ENCODE measurements at places on chromosomes 2 and 18.

GRCh38 chr2:241505086-241505780, 3.2 kb downstream of the STK25 start:
- no peak for DNase-seq

- no peak for DNase-seq
These were observed 127.8 kb upstream of the RGPD4 start for GRCh38 chr2:107698861-107699260.

DNA sequence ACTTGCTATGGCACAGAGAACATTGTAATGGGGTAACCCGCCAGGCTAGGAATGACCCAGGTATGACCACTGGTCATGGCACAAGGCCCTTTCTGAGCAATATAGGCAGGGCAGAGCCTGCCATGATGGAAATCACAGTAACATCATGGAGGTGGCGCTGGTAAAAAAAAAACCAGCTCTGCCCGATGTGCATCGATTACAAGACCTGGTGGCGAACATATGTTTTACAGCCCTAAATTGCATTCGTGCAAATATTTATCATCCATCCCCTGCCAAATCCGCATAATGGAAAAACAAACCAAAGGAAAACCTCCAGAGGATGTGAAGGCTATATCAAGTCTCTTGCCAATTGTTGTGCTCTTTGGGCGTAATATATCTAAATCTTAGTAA, 60.6 kb downstream of the SEMA4F start:
- DNase-seq: no peak

GRCh38 chr2:234932591-234933168, 19.1 kb upstream of the SH3BP4 start:
- DNase-seq: no peak

DNA sequence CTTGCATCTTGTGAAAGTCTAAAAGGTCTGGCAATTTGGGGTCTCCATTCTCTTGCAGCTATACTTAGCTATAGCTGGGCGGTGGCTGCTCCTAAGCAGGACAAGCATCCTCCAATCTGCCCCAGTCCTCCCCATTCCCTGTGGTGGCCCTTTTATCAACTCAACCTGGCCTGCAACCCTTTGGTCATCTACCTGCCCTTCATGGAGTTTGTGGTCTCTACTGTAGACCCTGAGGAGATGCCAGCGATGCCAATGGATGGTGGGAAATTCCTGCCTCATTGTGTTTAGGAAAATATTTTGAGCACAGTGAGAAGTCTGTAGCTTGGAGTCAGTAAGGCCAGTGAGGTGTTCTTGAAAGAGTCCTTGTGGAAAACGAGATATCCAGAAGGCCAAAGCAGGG, 143.4 kb downstream of the CAPN13 start:
- no peak for DNase-seq

GRCh38 chr2:160901613-160902012, 258.6 kb upstream of the TANK start:
- no peak for DNase-seq

DNA sequence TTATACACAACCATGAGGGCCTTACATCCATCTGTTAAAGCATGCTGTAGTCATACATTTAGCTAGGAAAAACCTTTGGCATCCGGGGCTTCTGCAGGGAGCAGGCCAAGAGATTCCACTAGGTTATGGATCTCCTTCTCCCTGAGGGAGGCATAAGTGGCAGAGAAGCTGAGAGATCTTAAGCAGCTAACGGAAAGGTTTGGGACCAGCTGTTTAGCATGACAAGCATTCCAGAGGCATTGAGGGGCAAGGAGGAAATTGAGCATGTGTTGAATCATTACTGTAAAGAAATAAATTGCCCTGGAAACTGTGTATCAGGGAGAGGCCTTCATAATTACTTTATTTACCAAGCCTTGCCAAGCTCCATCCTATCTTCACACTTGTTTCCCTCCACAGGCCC, 643.1 kb downstream of the CNTNAP5 start:
- no peak for DNase-seq

- DNase-seq: no peak
These were observed 93.3 kb downstream of the RNF144A start for GRCh38 chr2:7010391-7011054.

DNA sequence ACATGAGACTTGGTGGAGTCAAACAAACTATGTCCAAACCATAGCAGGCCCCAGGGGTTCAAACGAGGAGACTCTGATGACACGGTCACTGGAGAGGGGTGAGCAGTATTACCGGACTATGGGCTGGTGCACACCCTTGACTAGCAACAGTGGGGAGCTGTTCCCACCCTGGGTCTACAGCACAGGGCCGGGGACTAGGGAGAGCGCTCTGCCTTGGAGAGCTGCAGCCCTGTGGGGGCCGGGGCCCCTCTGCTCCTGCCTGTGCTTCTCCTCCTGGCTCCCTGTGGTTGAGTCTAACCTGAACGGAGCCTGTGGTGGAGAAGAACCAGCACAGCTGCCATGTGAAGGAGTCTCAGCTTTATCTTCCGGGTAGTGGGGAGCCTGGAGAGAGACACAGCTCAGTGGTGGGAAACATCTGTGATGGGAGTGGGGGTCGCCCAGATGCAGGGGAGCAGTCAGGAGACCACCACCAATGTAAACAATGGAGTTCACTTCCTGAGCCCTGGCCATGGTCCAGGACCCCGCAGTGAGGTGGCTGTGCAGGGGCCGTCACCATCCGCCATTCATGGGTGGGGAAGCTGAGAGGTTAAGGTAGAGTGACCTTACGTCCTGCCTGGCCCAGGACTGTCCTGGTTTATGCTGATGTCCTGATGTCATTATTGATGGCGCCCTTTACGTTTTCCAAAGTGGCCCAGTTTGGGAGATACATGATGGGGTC, 195.7 kb upstream of the TWIST2 start:
- DNase-seq: no peak

DNA sequence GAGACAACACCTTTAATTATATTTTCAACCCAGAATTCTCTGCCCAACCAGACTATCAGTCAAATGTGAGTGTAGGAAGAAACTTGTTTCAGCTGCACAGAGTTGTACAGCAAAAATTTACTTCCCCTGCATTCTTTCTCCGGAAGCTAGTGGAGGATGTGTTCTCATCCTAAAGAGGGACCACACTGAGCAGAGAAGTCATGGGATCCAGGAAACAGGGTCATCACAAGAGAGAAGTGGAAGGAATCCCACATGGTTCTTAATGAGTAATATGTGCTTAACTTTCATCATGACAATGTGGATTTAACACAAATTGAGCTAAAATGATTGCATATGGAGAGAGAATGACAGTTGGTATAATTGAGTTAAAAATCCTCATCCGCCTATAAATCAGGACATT, 78.2 kb downstream of the INPP4A start:
- no peak for DNase-seq

DNA sequence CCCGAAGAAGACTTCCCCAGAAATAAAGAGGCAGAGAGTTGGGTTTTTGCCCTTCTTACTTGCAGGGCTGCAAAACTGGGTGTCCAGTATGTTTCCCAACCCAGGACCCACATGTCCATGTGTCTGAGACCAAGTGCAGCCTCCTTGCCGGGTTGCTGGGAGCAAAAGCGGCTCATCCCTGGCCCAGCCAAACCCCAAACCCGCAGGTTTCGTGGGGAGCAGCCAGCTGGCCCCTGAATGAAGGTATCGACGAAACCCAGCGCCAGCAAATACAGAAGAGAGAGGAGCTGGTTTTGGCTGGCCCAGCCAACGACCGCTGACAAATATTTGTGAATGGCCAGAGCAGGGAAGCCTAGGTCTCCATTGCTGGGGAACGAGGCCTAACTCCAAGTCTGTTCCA, 197.1 kb downstream of the SMAD7 start:
- no peak for DNase-seq

DNA sequence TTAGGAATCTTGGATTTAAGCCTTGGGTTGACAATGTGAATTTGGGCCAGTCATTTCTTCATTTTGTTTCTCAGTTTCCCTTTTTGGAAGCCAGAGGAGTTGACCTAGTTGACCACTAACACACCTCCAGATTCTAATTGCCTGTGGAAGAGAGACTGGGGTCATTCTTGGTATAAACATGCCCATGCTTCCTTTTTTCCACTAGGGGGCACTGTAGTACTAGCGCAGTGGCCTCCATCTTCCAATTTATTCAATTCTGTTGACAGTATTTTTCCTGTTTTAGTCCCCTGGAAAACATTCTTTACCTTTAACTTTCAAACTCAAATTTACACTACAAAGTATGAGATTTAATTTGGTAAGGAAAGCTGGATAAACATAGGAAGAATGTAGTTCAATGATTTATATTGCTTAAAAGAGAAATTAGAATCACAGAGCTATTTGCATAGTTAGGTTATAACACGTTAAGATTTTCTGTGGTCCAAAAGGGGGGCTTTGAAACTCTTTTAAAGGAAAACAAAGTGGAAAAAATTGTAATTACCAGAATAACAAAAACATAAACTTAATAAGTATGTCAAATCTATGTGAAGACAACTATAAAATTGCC, 57.5 kb upstream of the AGPS start:
- DNase-seq: no peak

DNA sequence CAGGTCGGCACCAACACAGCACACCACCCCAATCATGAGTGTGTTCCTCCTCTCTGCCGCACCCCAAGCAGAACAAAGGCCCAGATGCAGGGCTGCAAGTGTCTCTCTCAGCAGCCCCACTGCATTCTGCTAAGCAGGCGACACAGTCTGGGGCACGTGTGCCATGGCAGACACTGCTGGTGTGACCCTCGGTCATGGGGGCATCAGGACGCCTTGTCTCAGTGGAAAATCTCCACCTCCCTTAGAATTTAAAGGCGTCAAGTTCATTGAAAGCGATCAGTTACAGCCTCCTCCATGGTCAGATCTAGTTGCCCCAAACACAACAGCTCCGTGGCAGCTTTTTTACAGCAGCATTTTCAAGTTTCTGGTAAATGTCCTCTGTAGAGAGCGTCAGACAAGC, 57.2 kb downstream of the ADNP2 start:
- DNase-seq: no peak

DNA sequence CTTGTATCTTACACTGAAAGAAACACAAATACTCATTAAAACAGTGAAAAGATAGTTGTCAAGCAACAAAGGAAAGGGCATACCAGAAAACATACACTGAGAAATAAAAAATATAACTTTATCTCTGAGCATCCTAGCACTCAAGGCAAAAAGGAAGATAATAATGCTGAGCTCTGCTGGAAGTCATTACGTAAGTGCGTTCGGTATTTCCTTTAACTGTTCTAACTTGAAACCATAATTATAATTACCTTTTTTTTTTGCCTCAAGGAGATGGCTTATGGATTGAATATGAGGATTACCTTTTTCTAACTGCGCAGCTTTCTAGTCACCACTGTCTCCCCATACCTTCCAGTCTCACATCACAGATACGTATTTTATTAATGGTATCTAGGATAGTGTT, 308.1 kb downstream of the GBX2 start:
- DNase-seq: no peak

- no peak for DNase-seq
These were observed 211.9 kb downstream of the HRH4 start for GRCh38 chr18:24672165-24672941.

DNA sequence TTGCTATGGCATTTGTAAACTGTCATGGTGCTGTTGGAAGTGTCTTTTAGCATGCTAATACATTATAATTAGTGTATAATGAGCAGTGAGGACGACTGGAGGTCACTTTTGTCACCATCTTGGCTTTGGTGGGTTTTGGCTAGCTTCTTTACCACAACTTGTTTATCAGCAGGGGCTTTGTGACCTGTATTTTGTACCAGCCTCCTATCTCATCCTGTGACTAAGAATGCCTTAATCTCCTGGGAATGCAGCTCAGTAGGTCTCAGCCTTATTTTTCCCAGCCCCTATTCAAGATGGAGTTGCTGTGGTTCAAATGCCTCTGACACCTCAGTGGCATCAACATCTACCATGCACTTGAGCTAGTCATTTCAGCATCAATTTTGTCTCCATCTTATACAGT, 29.7 kb downstream of the LYPD6 start:
- no peak for DNase-seq

DNA sequence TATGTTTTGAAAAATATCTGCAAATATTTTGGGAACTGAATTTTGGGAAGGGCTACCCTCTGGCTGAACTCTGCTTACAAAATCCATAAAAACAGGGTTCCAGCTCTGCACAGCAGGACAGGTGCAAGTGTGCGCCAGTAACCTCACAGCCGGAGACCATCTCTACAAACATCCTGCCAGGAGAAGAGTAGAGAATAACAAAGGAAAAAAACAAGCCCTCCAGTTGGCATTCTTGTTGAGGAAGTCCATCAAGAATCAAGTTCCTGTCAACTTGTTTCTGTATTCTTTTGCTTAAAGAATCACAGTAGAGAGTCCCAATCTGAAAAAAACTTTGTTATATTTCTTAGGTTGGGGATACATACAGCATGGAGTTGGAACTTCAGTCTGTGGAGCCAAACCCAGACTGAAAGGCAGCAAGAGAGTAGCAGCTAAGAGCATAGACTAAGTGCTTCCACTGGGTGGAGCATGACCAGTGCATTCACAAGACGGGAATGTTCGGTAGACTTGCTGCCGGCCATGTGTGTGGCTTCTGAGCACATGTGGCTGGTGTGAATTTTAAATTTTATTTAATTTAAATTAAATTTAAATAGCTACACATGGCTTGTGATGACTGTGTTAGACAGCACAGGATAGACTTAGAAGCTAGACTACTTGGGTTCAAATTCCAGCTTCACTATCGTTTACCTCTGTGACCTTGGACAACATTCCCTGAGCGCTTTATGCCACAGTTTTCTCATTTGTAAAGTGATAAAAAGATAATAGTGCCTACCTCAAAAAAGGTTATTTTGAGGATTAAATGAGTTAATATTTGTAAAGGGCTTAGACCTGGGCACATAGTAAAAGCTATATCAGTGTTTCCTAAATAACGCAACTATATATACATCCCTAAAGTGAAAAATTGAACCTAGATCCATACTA, 41.9 kb downstream of the SPTBN1 start:
- DNase-seq: no peak

GRCh38 chr2:110877031-110877827, 144.9 kb downstream of the ACOXL start:
- DNase-seq: no peak

GRCh38 chr2:131121464-131121863, 16.3 kb downstream of the PLEKHB2 start:
- DNase-seq: no peak

GRCh38 chr2:119545754-119546446, 1.7 kb downstream of the CFAP221 start:
- DNase-seq: no peak

DNA sequence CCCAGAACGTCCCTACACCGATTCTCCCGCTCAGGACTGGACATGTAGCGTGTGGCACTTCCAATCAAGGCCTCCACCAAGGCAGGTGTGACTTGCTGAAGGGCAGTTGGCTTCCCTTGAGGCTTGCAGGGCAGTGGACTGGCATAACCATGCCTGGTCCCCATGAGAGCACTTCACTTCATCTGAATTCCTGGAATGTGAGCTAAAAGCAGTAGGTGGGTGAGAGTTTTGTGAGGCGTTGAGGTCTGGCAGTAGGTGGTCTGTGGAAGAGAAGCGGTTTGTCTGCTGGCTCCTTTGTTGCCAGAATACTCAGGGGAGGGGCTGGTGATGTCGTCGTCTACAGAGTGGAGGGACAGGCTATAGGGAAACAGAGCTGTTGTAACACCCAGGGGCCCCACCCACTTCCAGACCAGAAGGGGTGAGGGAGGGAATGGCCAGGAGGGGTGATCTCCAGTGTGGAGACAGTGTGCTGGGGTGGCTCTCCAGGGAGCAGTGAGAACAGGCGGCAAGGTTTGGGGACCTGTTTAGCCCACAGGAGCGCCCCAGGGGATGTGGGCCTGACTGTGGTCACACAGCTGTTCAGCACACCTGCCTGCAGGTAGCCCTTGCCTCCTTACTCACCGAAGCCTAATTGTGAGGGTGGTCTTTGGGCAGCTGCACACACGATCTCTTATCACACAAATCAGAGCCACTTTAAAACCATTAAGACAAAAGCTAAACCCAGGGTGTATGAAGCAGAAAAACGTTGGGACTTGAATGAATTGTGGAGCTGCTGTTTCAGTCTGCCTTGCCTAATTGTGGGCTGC, 21.5 kb upstream of the ALKAL2 start:
- DNase-seq: no peak
